Putamen (tissue), 1 donor: ENCODE measurements at places on chromosomes 12 and 14.

GRCh38 chr12:10331642-10332239 lies 24.1 kb downstream of the KLRD1 start:
- DNase-seq = peak; percentile 63

DNA sequence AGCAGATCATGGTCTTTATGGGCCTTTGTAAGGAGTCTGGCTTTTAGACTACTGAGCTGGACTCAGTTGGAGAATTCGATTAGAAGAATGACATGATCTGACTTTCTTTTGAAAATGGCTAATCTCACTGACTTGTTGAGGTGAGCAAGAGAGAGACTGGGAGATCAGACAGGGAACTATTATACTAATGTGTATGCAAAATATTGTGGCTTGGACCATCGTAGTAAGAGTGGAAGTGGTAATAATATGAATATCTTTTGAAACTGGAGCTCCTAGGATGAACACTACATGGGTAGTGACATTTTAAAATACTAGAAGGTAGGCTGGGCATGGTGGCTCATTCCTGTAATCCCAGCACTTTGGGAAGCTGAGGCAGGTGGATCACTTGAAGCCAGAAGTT lies 56.2 kb upstream of the CCT2 start:
- DNase-seq = no peak

DNA sequence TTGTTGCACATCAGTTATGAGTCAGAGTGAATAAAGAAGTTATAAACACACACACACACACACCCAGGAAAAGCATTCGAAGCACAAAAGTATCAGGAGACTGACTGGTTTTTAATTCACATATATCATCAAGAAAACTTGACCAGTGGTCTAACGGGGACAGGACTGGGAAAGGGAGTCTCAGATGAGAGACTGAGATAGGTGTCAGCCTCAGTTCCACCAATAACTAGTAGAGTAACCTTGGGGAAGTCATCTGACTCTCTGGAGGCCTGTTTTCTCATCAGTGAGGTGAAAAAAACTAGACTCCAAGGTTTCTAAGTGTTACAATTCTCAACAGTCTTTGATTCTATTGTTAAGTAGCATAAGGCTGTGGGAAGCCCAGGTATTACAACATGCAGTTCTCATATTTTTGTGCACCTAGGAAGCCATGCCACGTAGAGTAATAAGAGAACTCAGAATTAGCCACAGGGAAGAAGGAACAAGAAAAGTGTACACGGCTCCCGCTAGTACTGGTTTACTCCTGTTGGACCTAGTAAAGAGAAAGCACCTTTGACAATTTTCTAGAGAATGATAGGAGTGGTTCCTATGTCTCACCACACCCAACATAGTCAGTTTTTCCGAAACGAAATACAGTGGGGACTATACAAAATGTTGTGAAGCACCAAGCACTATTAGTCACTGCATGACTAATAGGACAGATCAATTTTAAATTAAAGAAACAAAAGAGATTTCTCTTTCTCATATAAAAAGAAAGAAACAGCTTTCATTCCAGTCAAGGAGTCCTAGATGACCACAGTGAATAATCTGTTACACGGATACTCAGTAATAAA lies 5.0 kb downstream of the PPTC7 start:
- DNase-seq = no peak

DNA sequence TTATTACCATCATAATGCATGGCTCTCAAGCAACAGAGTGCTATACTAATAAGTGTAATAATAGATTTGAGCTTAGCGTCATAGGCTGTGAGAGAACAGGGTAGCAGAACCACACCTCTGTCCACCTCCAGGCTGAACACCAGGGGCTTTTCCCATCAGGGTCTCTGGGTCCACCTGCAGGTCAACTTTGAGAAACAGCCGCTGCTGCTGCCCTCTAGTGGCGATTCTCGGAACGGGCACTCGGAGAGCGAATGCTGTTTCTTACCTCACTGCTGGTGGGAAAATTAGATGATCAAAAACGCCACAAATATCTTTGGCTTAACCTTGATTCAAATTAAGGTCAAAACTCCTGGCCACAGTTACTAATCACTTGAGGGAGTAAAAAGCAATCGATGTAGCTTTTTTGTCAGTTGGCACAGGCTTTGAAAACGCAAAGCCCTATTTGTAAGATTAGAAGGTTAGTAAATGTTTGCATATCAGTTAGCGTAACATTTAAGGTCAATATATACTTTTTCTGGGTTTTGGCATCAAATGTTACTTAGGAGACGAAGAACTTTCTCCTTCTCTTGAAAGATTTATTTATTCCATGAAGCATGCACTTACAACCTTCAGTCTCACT lies 127.9 kb upstream of the TMEM132D start:
- DNase-seq = peak; percentile 35

DNA sequence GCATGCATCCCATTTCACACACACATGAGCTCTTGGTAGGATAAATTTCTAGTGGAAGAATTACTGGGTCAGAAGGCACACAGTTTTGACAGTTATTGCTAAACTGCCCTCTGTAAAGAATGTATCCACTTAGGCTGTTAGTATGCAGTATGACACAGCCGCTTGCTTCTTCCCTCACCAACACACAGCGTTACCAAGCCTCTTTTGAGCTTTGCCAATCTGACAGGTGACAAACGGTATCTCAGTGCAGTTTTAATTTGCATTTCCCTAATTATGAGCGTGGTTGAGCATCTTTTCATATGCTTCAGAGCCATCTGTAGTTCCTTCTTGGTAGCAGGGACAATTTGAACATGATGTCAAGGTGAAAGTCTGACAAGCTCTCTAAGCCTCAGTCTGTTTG lies 42.9 kb downstream of the HRK start:
- DNase-seq = peak; percentile 55

GRCh38 chr14:69004731-69005431 lies 25.8 kb upstream of the ACTN1 start:
- DNase-seq = no peak

- DNase-seq = peak; percentile 92
These were observed at the start of gene ABCD2 for GRCh38 chr12:39619660-39620433. ABCD2 (minus strand) TSS chr12:39619803; CDS start chr12:39619615, 188 bp downstream.
